Central memory CD4-positive, alpha-beta T cell (primary cell): ENCODE measurements at places on chromosomes 1 and 21.

- no peak for DNase-seq
Observed at GRCh38 chr1:159005161-159005560, 4.5 kb upstream of the IFI16 start.

DNA sequence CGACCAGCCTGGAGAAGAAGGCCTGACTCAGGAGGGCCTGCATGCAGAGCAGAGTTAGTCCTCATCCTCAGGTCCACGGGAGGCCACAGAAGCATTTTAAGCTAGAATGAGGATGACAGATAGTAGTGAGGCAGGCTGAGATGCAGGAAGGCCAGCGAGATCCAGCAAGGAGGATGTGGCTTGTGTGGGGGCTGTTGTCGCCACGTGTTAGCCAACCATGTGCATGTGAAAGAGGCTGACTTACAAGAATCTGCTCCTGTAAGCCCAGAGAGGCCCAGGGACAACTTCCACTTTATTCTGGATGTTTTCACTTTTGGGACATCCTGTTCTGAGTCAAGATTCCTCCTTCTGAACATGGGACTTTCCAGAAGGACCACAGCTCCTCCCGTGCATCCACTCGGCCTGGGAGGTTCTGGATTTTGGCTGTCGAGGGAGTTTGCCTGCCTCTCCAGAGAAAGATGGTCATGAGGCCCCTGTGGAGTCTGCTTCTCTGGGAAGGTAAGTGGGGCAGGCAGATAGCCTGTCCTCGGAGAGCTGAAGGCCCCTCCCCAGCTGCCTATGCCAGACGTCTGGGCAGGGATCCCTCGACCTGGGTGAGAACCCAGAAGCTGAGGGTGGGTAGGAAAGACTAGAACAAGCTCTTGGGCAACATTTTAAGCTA is at the start of gene SLAMF8:
Gene SLAMF8, plus strand, starts transcription at position 433 of the 661 bp plus-strand sequence. Its CDS starts 26 bp downstream, at position 459.
- peak; percentile 32 for DNase-seq

- no peak for DNase-seq
Observed at GRCh38 chr1:165632152-165632469, 1.1 kb downstream of the MGST3 start.

DNA sequence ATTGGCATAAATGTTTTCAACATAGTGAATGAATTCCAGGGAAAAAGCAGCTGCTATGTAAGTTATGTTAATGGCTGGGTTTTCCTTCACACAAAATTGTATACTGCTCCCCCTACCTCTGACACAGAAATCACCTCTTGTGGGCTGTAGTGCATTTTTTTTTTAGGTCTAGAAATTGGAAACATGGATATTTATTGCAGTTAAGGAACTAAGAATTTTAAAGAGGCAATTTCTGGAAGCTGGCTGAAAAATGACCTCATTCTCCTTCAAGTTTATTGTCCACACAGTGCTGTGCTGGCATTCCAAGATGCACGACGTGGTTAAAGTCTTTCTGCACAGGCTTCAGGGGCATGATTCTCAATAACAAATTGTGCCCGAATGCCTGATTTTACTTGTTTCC is 1424.2 kb downstream of the MRPL39 start:
- DNase-seq = no peak

GRCh38 chr1:169867012-169867675 is 26.6 kb downstream of the SCYL3 start:
- DNase-seq = no peak

DNA sequence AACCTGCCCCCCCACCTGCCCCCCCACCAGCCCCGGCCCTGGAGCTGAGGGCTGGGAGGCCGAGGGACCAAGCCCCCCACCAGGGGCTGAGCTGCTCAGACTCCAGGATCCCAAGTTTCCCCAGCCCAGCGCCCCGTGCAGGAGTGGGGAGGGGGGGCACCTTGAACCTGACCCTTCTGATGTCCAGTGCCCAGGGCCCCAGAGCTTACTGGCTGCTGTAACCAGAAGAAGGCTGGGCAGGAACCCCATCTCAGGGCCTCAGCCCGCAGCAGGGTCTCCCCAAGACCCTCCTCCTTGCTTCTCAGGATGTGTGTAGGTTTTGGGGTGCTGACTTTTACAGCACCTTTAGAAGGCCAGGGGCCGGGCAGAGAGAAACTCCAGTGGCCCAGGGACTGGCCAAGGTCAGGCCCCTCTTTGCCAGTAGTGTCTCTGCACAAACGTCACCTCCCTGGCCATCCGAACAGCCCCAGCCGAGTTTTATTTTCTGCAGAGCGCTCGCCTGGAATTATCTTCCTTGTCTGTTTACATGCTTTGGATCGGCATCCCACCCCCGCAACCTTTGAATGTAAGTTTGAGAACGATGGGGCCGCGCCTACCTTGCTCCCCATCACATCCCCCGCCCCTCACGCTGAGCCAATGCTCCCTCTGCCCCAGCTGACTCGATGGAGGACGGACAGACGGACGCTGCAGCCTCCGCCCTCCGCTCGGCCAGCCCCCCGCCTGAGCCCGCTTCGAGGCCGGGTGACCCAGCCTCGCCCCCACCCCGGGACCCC is 70.1 kb upstream of the CASZ1 start:
- no peak for DNase-seq

GRCh38 chr1:190754666-190755065 is 277.0 kb upstream of the BRINP3 start:
- DNase-seq = no peak

GRCh38 chr1:29785554-29785953 is 549.2 kb downstream of the PTPRU start:
- DNase-seq = no peak

DNA sequence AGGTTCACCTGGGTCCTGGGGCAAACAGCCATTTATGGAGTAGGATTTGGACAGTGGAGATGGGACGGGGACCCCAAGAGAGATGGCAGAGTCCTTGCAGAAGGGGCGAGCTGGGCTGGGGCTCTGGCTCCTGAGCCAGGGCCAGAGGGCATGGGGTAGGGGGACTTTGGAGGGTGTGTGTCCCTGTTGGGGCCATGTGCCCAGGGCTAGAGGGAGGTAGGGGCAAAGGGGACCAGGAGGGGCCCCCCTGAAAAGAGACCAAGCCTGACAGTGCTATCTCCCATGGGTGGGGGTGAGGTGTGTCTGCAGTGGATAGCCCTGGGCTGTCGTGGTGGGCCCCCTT is 92.3 kb downstream of the TRIM11 start:
- DNase-seq = no peak

- DNase-seq = no peak
Observed at GRCh38 chr1:230550428-230550827, 91.9 kb upstream of the COG2 start.

GRCh38 chr21:19908390-19908789 is 1089.8 kb upstream of the NCAM2 start:
- DNase-seq = no peak

GRCh38 chr1:228697207-228698016 is 37.9 kb upstream of the RHOU start:
- no peak for DNase-seq

- DNase-seq = no peak
Observed at GRCh38 chr1:100249155-100249536, 488 bp downstream of the DBT start.

DNA sequence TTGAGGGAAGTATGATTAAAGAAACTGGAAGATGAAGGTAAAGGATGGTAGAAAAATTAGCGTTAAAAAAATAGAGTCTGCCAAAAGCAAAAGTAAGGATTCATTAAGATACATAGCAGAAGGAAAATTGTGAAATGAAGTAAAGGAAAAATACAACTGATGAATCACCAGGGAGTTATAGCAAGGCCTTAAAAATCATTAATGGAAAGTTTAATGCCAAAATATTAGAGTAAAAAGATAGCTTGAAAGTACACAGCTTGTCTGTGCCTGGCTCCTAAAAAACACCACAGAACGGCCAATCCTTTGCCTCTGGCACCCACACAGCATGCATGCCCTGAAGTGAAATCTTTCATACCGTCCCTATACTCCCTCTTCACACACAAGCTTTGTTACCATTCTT is 66.9 kb upstream of the APOBEC4 start:
- DNase-seq = no peak
